CD8-positive, alpha-beta memory T cell (primary cell): ENCODE measurements at places on chromosomes 4 and X. TPM values are rescaled to one million over a fixed set of nuclear protein-coding genes. Genes with fewer than 3 reads are reported as not detected.
A peak's percentile ranks its signal among the peaks of the same experiment; 100 is the strongest.

GRCh38 chrX:69150281-69150960 lies 14.8 kb downstream of the PJA1 start:
- DNase-seq, result no peak
- no peak overlapping the region for H3K27ac ChIP-seq
- no peaks in the 10 kb centered on the region for H3K36me3 ChIP-seq
- H3K4me1 ChIP-seq, result no peaks in the 10 kb centered on the region
- no peaks in the 10 kb centered on the region for H3K27me3 ChIP-seq

DNA sequence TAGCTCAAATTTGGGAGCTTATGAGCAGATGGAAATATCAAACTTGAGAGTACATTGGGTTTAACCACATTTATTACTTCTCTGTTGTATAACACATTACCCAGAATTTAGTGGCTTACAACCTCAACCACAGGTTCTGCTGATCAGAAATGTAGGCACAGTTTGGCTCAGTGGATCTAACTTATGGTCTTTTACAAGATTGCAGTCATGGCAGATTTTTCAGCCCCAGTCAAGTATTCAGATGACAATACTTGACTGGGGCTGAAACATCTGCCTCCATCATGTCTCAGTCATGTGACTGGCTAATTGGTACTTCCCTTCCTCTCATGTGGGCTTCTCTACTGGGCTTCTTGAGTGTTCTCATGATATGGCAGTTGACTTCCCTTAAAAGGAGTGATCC lies 44.0 kb upstream of the ADAD1 start:
- DNase-seq, result no peak
- H3K27me3 ChIP-seq, result no peaks in the 10 kb centered on the region
- no peaks in the 10 kb centered on the region for H3K4me1 ChIP-seq
- no peak overlapping the region for H3K4me3 ChIP-seq
- no peak overlapping the region for H3K27ac ChIP-seq

- H3K4me1 ChIP-seq, result peaks cover 10% of the 10 kb centered on the region
- H3K36me3 ChIP-seq, result no peaks in the 10 kb centered on the region
- DNase-seq, result peak; percentile 50
- H3K27me3 ChIP-seq, result no peaks in the 10 kb centered on the region
- H3K27ac ChIP-seq, result no peak overlapping the region
- no peak overlapping the region for H3K4me3 ChIP-seq
These were observed 187.5 kb downstream of the QDPR start for GRCh38 chr4:17324386-17324830.

GRCh38 chr4:107131295-107131694 lies 95.2 kb upstream of the DKK2 start:
- H3K27me3 ChIP-seq, result no peaks in the 10 kb centered on the region
- H3K4me3 ChIP-seq, result no peak overlapping the region
- no peaks in the 10 kb centered on the region for H3K4me1 ChIP-seq
- DNase-seq, result no peak

GRCh38 chr4:140071806-140072205 lies 82.2 kb downstream of the MAML3 start:
- peak; percentile 71 for DNase-seq
- H3K27ac ChIP-seq, result no peak overlapping the region
- peak overlapping the region; percentile 14 for H3K4me3 ChIP-seq
- H3K4me1 ChIP-seq, result peaks cover 30% of the 10 kb centered on the region
- H3K27me3 ChIP-seq, result no peaks in the 10 kb centered on the region
- H3K36me3 ChIP-seq, result no peaks in the 10 kb centered on the region

- no peaks in the 10 kb centered on the region for H3K27me3 ChIP-seq
- H3K36me3 ChIP-seq, result no peaks in the 10 kb centered on the region
- no peaks in the 10 kb centered on the region for H3K4me1 ChIP-seq
- H3K27ac ChIP-seq, result no peak overlapping the region
These were observed 104.4 kb upstream of the SCML1 start for GRCh38 chrX:17632942-17633341.

- DNase-seq, result no peak
- H3K36me3 ChIP-seq, result no peaks in the 10 kb centered on the region
- no peaks in the 10 kb centered on the region for H3K4me1 ChIP-seq
- no peak overlapping the region for H3K27ac ChIP-seq
- no peak overlapping the region for H3K4me3 ChIP-seq
These were observed 279.5 kb upstream of the EMCN start for GRCh38 chr4:100797356-100797755.

The NMU gene
- not detected for total RNA-seq

The CXCL13 gene
- 2.3 TPM for total RNA-seq
